ENCODE measurements at places on chromosomes 4 and X.

DNA sequence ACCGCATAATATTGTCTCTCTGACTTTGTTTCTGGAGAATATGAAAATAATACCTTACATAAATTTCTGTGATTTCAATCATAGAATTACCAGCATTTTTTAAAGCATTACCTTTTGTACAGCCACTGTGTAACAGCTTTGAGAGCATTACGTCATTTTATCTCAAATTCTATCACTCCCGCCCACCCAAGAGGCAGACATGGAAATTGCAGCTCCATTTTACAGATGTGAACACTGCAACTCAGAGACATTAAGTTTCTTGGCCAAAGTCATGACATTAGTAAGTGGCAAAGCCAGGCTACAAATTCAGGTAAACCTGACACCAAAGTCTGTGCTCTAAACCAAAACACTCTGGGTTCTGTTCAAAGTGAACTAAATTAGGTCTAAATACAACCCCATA, 33.6 kb upstream of the KDR start:
- no peak for DNase-seq

GRCh38 chrX:11579636-11580600, 85.8 kb downstream of the ARHGAP6 start:
- no peak for DNase-seq

DNA sequence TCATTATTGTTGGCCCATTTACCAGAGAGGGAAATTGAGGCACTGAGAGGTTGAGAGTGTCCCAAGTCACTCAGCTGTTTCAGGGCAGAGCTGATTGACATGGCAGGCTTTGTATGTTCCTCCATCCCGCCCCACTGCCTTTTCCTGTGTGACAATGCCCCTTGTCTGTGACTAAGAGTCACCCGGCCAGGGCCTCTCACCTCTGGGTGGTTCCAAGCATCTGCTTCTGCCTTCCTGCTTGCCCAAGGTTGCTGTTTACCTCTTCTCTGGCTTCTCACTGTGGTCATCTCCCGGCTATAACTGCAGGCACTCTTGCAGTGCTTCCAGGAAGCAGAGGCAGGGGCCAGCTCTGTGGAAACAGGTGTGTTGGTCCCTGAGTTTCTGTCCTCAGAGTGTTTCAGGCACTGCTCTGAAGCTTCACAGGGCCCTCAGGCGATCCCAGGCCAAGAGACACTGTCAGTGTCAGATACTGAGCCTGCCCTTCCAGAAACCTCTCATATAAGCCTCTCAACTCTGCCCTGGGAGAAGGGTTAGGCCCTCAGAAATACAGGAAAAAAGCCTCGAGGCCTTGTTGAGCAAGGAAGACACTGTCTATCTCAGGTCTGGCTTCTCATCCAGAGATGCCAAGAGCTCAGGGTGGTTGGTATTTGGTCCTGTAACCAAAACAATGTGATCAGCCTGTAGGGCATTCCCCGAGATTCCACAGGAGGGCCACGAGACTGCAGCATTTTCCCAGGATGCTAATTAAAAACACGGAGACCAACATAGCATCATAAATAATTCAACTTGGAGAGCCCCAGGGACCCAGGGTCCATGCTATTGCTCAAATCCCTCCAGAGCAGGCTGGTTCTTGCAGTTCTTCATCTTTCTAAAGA, 42.0 kb upstream of the PROM1 start:
- DNase-seq, result no peak

- no peak for DNase-seq
These were observed 287.1 kb downstream of the PPARGC1A start for GRCh38 chr4:23602720-23603119.

- no peak for DNase-seq
These were observed 30.5 kb downstream of the TLR8 start for GRCh38 chrX:12936947-12937346.

DNA sequence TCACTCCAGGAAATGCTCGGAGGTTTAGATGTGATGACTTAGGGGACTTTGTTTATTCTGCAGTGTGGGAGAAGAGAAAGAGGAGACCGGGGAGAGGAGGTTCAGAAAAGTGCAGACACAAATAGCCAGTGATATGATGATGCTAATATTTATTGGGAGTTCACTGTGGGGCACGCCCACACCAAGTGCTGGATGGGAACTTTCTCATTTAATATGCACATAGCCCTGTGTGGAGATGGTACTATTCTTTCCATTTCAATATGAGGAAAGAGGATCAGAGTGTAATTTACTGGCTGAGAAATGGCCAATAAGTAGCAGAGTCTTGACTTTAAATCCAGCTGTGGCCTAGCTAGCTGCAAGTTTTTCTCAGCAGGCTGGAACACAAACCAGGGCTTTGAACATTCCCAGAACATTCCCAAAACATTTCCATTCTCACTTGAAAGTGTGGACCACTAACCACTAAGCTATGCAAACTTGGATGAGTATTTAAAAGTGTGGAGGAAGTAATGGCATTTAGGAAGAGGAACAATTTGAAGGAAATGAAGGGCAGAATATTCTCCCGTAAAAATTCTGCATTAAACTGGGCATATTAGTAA, 231.7 kb downstream of the HS3ST1 start:
- DNase-seq, result no peak

DNA sequence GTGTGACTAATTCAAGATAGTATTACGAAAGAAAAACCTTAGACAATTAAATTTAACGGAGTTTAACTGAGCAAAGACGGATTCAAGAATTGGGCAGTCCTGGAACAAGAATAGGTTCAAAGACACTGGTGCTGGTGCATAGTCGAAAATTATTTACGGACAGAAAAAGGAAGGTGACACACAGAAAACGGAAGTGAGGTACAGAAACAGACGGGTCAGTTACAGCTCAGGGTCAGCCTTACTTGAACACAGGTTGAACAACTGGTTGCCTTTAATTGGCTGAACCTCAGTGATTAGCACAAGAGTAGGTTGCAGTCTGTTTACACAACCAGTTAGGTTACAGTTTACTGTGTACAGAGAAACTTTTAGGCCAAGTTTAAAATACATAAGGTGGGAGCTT, 31.5 kb downstream of the KLHL8 start:
- DNase-seq, result no peak

GRCh38 chr4:184807797-184808712, 17.7 kb downstream of the ACSL1 start:
- DNase-seq, result no peak

DNA sequence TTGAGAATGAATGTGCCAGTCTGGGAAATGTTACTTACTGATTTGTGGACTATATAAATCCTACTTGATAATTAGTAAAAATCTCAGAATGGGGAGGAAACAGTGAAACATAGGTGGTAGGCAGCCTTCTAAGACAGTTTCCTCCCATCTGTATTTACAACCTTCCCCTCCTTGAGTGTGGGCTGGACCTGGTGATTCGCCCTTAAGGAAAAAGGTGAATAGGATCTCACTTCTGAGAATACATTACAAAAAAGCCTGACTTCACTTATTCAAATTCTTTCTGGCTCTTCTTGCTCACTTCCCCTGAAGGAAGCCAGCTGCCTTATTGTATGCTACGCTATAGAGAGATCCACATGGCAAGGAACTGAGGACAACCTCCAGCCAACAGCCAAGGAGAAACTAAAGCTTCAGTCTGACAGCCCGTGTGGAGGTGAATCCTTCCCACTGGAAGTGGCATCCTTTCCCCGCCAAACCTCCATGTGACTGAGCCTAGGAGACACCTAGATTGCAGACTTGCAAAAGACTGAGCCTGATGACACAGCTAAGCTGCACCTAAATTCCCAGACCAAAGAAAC, 585.0 kb downstream of the STPG2 start:
- no peak for DNase-seq

- no peak for DNase-seq
These were observed 240.0 kb downstream of the GPC3 start for GRCh38 chrX:133745349-133745748.

DNA sequence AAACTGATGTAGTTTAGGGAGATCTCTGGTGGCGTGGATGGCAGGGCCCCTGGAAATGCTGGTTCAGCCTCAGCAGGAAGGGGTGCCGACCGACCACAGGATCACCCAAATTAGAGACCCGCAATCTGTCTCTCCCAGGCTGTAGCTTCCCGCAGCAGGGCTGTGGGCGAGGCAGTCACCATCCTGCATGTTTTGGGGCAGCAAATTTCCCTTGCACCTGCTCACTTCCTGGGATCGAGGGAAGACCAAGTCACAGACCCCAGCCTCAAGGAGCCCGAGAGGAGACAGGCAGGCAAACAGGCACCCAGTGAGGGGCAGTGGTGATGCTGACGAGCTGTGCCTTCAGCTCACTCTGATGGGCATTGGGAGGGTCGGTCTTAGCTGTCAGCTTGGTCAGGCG, 21.2 kb upstream of the GPR78 start:
- DNase-seq, result no peak

GRCh38 chrX:45840411-45840950, 639.8 kb upstream of the DIPK2B start:
- DNase-seq, result no peak

DNA sequence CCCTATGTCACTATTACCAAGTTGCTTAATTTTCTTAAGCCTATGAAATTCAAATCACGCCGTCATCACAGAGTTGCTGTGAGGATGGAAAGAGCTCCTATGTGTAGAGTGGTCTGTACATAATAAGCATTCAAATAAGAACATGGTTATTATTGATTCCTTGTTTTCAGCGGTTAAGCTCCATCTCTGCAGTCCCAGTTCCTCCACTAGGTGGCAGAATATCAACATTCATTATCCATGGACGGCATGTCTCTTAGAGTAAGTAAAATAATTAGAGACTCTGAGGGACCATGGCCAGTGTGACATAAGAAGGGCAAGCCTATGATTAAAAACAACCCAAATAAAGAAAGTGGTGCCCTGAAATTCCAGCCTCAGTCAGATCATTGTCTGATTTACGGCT, 132.5 kb upstream of the NHS start:
- peak; percentile 11 for DNase-seq

GRCh38 chr4:58507079-58507478, 1396.9 kb upstream of the IGFBP7 start:
- no peak for DNase-seq

DNA sequence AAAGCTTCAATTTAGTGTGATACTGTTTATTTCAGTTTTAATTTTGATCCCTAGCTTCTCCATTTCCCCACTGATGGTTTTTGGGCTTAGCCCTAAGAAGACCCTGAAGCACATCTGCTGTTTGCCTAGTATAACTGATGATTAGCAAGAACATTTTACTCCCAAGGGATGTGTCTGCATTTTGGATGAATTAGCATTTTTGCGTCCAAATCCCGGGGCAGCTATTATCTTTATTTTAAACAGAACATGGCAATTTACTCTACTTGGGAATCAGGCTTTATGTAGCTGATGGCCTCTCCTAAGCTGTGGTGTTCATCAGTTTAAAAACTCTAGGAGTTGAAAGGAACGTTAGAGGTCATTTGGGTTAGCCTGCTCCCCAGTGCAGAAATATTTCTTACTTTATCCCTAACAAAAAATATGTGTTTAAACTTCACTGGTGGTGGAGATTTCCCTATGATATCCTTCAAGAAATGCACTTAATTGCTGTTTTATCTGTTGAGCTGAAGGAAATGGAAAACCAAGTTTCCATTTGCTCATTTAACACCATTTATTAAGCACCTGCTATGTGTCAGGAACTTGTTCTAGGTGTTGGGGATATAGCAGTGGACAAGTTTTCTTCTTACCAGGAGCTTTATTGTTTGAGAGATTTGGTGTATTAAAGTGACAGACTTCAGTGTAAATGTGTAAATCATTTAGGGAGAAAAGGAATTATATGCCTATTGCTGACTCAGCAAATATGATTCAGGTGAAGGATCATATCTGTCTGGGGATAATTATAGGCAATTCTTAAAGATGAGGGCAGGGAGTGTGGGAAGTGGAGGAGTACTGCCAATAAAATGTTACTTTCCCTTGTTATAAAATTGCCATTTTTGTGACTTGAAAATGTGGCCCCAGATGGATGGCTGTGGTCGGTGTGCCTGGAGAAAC, 3.4 kb downstream of the SEPTIN11 start:
- DNase-seq, result no peak

GRCh38 chrX:10193587-10193986, 36.8 kb downstream of the CLCN4 start:
- DNase-seq, result no peak

DNA sequence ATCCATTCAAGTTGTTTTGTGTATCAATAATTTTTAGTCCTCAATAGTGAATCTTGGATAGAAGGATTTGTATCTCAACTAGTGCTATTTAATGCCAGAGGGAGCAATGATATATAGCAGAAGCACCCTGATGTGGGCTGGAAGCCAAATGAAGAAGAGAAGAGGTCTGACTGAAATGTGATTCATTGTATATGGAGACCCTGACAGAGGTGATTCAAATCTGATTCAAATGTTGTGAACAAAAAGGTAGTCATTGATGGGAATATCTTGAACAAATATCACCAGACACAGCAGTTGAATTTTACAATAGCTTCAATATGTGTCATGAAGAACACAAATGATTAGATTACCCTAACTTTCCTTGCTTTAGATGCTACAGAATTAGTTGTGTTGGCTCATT, 27.5 kb upstream of the SULT1B1 start:
- DNase-seq, result no peak

DNA sequence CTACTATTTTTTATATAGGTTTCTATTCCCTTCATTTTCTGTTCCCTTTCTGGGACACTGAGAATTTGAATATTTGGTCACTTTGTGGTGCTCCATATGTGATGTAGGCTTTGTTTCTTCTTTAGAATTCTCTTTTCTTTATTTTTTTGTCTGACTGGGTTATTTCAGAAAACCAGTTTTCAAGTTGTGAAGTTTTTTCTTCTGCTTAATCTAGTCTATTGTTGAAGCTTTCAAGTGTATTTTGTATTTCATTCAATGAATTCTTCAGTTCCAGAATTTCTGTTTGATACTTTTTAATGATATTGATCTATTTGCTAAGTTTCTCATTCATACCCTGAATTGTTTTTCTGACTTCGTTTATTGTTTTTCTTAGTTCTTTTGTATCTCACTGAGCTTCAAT, 96.2 kb upstream of the HAND2 start:
- no peak for DNase-seq

DNA sequence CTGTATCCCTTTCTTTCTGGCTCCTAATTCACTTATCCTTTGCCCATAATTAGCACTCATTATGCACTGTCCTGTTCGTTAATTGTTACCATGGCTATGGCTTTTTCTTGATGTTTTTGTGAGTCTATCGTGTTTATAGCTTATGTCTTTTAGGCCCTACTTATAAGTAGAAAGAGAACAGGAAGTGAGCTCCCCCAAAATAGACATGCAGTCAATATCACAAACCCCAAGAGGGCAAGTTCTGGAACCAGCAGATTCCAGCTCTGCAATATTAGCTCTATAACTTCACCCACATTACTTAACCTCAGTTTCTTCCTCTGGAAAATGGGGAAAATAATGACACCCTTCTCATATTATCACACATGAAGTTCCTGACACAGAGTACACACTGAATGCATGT, 7.4 kb upstream of the HS3ST1 start:
- no peak for DNase-seq

GRCh38 chrX:13845721-13846378, 29.0 kb upstream of the GPM6B start:
- DNase-seq, result no peak

DNA sequence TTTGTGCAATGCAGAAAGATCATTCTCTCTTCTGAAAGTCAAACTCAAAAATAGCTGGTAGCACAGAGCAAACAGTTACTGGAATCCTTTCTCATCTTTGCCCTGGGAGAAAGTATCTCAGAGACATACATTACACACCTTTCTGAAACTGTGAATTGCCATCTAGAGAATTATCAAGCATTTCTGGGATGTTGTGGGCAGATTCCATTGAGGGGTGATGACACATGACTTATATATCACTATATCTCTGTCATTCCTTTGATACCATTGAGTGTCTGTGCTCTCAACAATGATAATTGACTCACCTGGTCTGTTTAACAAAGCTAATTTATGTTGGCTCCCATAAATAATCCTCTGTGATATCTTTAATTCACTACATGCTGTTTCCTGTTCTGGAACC, 13.0 kb downstream of the SLIT2 start:
- DNase-seq, result no peak

- DNase-seq, result no peak
These were observed 92.2 kb upstream of the H2AZ1 start for GRCh38 chr4:100042235-100042634.
